ENCODE measurements at places on chromosomes 1 and 21.

DNA sequence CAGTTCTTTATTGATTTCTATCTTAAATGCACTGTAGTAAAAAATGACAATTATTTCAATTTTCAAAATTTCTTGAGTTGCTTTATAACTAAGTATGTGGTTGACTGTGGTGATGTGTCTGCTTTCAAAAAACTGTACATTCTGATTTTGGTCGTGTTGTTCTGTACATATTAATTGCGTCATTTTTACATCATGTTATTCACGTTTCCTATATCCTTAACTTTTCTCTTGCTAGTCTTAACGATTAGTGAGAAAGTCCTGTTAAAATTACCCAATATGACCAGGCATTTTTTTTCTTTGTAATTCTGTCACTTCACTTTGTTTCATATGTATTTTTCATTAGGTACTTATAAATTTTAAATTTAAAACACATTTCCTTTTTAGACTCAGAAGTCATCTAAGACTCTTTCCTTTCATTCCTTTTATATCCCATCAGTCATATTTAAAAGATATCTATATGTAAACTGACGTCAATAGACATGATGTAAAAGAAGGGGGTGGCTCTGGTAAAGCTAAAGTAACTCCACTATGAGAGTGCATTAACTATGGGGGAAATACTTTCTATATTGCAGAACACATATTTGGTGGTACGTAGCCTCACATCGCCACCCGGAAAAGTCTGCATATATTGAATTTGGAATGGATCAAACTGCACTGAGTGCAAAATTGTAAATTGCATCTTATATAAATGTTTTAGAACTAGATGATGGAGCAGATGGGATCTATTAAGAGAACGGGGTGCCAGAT is 1.1 kb upstream of the COA6 start:
- DNase-seq = no peak

- no peak for DNase-seq
Observed at GRCh38 chr1:224710196-224710595, 94.1 kb downstream of the CNIH3 start.

GRCh38 chr1:21324368-21325141 is 34.3 kb upstream of the ECE1 start:
- no peak for DNase-seq

DNA sequence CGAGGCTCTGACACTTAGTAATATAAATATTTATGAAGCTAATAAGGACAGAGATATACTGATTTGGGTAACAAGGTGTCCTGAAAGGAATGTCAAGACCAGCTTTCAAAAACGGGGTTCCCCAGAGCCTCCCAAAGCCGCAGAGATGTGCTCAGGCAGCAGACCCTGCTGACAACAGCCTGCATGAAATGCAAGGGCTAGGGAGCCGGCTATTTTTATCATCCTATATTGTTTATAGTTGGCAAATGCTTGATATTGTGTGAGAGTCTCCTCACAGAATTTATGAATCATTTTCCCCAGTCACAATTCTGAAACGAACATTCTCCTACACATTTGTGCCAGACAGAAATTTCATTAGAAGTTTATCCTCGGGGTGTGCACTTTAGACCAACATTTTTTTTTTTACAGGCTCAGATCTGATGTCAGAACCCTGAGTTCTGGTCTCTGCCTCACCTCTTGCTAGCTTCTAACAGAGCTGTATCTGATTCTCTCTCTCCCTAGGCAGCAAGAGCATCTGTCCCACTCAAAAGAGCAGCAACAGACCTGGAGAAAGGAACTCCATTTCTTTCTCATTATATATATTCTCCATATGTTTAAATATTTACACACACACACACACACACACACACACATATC is 302.3 kb upstream of the PLD5 start:
- no peak for DNase-seq

GRCh38 chr1:2493218-2493617 is 17.1 kb downstream of the PLCH2 start:
- DNase-seq = no peak

DNA sequence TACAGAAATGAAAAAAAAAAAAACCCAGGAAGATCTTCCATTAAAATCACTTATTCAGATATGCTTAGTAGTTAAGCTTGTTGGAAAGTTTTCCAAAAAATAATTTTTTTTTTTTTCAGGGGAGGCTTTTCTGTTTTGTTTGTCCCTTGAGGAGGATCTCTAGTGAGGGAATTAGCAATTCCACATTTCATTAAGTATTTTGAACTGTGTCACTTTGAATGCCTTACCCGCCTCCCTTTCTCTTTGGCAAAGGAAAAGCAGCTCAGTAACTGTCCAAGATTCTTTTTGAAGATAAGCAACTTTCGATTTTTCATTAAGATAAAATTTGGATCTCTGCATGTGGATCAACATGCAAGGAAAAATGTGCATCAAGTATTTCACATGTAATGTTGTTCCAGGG is 1.8 kb downstream of the NTNG1 start:
- no peak for DNase-seq

- DNase-seq = no peak
Observed at GRCh38 chr1:200294241-200294640, 115.6 kb downstream of the ZNF281 start.

DNA sequence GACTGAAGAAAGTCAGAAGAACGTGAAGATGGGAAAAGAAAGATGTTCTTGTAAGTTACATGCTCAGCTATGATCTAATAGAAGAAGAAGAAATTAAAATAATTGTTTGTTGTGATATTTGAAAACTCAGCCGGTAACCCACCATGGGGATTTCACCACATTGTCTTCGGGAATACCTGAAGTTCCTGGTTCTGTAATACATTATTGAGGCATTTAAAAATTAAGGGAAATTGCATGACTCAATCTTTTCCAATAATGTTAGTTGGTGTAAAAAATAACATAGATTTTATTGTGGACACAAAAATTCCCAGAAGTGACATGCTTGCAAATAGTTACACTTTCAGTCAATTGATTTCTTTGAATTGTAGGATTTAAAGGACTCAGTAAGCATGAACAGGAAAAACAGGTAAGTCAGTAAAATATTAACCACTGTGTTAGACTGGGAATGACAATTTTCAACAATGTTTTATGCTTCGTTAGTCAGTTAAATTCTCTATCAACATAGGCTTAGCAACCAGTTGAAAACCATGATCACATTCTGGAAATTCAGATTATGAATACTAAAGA is 745.1 kb downstream of the LTN1 start:
- no peak for DNase-seq

DNA sequence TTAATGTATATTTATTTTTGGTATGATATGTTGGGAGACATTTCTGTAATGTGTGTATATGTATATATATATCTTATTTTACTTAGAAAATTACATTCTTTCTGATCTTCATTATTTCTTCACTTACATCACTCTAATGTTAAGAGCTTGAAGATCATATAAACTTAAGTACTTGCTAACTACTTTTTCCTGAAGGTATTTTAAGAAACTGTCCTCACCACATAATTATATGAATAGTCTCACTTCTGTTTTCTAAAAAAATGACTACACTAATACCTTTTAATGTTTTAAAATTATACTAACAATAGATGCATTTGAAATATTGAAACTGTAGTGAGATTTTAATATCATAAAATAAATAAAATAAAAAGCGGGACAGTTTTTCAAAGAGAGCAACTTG is 377.1 kb downstream of the LRRIQ3 start:
- no peak for DNase-seq

GRCh38 chr1:181656491-181656890 is 173.2 kb downstream of the CACNA1E start:
- no peak for DNase-seq

DNA sequence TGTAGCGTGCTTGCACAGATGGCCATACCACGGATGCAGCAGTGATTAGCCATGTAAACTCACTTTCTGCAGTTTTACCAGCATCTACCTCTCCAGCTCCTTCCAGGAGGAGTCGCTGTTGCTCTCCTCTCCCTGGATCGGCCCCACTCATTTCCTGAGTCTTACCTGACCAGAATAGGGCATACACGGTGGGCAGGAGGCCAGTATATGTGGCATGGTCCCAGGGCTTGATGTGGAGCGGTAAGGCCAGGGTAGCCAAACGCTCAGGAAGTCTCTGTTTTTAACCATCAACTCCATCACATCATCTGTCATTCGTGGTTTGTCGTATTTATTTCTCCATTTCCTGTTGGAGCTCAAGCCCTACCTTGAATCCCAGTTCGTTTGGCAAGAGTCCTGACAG is 163.4 kb upstream of the USP24 start:
- DNase-seq = no peak

DNA sequence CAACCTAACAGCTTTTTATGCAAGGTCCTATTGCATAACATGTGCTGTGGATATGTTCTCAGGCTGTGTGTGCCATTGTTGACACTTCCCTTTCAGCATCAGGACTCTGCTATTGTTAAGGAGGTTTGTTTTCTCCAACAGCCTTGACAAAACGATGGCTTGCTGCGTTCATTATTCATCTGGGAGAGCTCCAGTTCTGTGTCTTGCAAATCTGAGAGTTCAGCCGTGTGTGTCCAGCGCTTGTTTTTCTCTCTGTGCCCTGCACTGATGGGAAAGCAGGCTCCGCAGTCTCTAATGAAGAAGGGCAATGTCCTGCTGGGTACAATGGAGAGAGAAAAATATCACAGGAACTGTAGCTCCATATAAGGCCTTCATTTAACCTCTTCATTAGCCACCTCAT is 63.7 kb downstream of the CLDN17 start:
- DNase-seq = no peak

Measured in head of caudate nucleus (tissue), 42 donors.